ENCODE measurements at places on chromosomes 6 and 20.

DNA sequence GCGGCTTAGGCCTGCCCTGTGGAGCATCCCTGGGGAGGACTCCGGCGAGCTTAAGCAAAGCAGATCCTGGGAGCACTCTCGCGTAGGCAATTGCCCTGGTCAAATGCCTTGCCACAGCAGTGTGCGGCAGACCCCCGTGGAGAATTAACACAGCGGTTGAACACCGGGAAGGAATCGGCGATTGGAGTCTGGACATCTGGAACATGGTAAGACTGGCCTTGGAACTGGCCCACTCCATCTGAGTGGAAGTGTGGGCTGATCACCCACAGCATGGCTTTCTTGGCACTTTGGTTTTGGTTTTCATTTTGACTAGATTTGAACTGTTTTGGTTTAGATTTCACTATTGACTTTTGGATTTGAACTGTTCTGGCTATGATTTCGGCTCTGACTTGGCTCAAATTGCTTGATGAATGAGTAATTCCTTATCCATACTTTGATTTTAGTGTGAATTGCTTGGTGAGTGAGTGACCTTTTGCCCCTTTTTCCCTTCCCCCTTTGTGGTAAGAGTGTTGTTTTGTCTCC lies 300.7 kb downstream of the RNGTT start:
- no peak for DNase-seq

DNA sequence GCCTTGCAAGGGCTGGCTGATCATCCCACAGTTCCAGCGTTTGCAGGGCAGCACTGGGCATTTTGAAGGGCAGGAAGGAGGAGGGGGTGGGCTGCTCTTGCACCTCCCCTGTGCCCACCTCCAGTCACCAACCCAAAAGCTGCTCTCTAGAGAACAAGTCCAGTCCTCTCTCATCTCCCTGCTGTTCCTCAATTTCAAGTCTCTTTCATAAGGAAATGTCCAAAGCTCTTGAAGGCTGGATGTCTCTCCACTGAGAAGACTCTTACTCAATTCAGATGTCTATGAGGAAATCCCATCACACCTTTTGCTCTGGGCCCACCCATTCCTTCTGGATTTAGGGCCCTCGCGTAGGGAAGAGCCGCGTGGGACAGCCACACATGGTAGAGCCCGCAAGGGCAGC lies 31.7 kb downstream of the WRNIP1 start:
- DNase-seq, result no peak

DNA sequence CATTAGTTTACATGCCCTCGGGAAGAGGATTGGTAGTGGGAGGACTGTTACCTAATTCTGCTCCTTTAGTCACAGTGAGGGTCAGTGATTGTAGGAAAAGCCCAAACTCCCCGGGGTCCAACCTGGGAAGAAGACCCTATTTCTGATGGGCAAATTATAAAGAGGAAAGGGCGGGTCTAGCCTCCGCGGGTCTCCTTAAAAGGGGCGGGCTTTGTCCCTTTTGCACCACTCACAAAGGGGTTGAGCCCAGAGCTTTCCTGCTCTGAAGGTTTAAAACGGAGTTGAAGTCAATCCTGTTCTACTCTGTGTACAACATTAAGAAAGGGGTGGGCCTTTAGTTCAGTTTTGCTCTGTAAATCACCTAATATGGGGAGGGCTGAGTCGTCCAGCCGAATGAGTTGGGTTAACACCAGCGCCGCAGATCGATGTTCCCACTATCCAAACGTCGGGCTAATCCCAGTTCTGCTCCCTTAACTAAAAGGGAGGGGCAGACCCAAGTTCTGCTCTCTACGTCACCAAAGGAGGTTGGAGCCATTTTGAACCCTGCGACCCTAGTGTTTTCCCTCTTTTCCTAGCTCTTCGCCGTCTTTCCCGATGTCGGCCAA lies 920 bp upstream of the RNF5 start:
- no peak for DNase-seq

DNA sequence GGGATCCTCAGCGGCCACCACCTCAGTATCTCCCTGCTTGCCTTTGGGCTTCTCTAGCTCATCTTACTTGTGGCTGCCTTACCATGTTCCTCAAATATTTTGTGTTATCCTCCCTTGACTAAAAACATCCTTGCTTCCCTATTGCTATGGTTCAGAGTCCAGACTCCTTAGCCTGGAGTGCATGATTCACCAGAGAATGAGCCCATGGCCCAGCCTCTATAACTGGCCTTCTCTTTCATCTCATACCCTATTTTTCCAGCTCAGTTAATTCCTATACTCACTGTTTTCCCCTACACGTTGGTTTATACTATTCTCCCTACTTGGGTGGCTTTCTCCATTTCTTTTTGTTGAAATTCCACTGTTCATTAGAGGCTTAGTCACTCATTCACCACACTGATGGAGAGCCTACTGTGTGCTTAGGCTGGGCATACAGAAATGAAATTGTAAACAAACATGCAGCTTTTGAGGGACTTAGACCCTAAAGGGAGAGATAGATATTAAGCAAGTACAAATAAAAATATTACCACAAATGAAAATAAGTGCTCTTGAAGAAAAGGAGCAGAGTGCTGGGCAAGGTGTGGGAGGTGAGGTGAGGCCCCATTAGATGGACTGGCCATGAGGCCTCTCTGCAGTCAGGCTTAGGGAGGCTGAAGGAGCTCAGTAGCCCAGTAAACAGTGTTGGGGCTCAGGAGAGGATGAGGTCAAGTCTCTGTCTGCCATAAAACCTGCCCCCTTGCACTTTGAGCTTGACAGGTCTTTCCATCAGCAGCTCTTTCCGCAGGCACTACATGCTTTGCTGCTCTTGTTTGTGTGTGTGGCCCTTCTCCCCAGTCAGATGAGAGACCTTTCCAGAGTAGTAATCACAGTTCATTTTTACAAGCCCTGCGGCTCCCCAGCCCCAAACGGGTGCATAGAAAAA lies 109.3 kb downstream of the TCP11 start:
- no peak for DNase-seq

DNA sequence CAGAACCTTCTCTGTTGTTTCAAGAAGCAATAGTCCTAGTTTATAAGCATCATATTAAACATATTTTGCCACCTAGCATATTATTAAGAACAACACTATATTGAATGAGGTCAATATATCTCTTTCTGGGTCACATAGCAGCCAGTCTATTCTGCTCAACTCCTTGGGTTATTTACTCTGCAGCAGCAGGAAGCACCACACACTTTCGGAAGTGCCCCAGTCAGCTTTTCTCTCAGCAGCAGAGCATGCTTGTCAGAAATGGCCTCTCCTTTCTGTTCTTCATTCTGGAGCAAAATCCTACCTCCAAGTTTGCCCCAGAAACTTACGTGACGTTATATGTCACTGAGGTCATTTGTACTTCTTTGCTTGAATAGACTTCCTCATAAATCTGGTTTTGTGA lies 22.7 kb downstream of the CFAP206 start:
- no peak for DNase-seq

Measured in cortex of kidney (tissue), 1 donor.